NCI-H1092 (cell line): ENCODE measurements at places on chromosomes 7 and 10.

GRCh38 chr7:27103489-27104226, 1.2 kb upstream of the HOXA2 start:
- DNase-seq = no peak

DNA sequence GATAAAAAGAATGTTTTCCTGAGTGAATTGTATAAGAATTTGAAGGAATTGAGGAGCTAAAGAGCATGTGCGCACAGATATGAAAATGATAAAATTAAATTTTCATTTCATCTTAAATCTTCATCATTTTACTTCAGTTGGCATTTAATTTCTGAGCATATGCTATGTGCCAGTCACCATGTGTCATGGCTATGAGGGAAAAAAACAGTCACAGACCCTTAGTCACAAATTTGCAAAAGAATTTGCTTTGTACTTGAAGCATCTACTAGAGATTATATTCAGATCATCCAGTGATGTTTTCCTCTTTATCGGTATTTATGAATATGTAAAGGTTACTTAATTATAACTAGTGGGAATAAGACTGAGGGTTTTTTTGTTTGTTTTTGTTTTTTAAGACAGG, 29.8 kb downstream of the VCL start:
- DNase-seq = no peak

DNA sequence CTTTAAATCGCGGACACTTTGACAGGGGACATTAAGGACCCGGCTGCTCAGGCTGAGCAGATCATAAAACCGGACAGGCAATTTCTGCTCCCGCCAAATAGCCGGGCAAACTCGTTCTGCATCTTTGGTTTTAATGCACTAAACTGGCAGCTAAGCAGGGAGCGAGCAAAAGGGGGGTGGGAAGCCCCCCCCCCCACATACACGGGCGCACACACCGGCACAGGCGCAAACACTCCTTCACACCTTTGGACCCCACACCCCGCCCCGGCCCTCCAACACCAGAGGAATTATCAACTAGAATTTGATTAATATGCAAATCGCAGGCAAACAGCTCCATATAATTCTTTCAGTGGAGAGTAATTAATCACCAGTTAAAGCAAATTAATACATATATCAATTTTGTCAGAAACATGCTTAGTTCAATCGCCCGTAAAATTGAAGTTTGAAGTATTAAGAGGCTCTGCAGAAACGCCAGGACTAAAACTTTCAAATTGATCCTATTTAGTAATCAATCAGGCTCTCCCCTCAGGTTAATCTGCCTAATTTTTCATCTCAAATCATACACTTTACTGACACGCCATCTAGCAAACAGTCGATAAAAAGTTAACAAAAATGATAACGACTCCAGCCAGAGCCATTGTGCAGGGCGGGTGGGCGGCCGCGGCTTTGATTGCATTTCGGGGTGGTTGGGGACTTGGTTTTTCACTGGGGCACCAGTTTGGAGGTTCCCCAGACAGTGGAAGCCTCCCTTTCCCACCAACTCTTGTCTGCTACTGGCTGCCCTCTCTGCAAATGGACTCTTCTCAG, 9.9 kb downstream of the LBX1 start:
- no peak for DNase-seq

DNA sequence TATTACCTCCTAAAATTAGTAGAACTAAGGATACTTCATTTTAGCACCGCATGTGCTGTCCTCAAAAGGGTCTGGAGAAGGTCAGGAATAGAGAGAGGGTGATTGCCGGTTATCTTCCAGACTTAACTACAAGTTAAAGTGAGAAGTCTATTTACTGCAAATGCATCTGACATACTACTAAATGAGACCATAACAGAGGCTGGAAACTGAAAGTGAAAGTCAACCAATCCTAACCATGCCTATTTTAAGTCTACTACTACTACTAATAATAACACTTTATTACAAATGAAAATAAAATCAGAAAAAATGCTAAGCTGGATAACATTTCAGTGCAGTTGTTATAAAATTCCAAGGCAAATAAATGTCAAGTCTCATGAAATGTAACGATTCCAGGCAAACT, 244.7 kb downstream of the KIF20B start:
- no peak for DNase-seq

- no peak for DNase-seq
These were observed 8.0 kb downstream of the DPY19L1 start for GRCh38 chr7:35029311-35029710.

- no peak for DNase-seq
These were observed 746.8 kb downstream of the GRID1 start for GRCh38 chr10:85619832-85620231.

GRCh38 chr10:19860107-19860506, 43.9 kb downstream of the PLXDC2 start:
- no peak for DNase-seq

GRCh38 chr7:64811767-64812166, 17.5 kb downstream of the ZNF138 start:
- DNase-seq = no peak

DNA sequence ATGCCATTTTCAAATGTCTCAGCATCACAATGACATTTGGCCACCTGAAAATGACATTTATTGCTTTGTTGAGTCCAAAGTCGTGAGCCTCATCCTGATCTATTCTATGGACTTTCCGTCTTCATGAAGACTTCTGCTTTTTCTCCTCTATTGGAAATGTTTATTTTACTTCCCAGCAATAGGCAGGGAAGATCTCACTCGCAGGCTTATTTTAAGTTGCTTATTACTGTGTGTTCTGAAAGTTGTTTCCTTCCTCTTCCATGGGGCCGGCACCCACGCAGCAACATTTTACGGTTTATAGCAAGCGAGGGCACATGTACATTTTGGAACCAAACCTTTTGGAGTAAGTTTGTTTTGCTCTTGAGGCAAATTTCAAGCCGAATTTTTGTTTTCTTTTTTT, 221.0 kb upstream of the KLF6 start:
- no peak for DNase-seq
